ENCODE measurements at places on chromosomes 3 and 15.

GRCh38 chr3:144708437-144708836 is 736.8 kb downstream of the DIPK2A start:
- DNase-seq: no peak

- no peak for DNase-seq
Observed at GRCh38 chr3:28467414-28467813, 118.8 kb upstream of the AZI2 start.

GRCh38 chr3:124935264-124935663 is 713 bp upstream of the MUC13 start:
- DNase-seq: no peak

- no peak for DNase-seq
Observed at GRCh38 chr15:64619880-64620839, 155.2 kb downstream of the RBPMS2 start.

- DNase-seq: no peak
Observed at GRCh38 chr15:25177955-25178801, 223.4 kb downstream of the SNRPN start.

- DNase-seq: no peak
Observed at GRCh38 chr3:40873476-40873875, 325.8 kb upstream of the CTNNB1 start.

DNA sequence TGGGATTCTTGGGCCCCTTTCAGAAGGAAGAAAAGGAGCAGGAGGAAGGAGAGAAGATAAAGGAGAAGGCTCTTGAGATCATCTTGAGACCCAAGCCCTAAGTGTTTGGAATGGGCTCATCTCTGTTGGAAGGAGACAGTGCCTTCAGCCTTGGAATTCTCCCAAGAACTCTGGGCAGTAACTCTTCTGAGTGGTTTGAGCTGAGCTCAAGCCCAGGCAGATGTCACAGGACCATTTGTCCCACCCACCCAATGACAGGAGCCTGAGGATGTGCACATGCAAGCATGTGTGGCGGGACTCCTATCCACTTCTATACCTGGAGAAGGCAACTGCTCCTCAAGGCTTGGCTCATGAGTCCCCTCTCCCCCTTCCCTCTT is 14.6 kb upstream of the TMEM40 start:
- no peak for DNase-seq

DNA sequence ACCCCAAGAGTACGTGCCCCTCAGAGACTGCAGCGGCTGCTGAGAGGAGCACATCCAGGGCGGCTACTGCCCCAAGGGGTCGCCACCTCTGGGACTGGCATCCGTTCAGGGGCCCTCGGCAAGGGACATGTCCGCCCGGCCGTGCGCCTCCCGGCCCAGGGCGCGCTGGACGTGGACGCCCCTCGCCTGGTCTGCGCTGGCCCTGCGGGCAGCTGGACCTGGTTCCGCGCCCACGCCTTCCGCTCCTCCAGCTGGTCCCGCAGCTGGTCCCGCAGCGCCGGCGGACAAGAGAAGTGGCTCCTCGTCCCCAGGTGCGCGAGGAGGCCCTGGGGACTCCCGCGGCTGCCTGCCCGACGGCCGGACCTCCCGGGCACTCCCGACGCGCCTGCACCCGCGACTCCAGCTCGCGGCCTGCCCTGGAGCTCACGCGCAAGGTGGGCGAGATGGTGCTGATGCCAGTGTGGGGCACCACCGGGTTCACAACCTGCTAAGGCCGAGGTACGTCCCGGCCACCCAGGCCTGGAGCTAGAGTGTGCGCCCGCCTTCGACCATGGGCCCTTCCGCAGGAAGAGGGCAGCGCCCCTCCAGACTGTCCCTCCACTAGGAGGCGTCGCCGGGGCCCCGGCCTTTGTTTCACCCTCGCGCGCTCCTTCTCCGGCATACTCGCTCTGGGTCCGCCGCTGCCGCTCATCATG is 14.4 kb upstream of the GP9 start:
- no peak for DNase-seq

- DNase-seq: no peak
Observed at GRCh38 chr15:81161851-81162250, 27.8 kb downstream of the CFAP161 start.

- DNase-seq: no peak
Observed at GRCh38 chr3:2961576-2961975, 148.6 kb downstream of the IL5RA start.

DNA sequence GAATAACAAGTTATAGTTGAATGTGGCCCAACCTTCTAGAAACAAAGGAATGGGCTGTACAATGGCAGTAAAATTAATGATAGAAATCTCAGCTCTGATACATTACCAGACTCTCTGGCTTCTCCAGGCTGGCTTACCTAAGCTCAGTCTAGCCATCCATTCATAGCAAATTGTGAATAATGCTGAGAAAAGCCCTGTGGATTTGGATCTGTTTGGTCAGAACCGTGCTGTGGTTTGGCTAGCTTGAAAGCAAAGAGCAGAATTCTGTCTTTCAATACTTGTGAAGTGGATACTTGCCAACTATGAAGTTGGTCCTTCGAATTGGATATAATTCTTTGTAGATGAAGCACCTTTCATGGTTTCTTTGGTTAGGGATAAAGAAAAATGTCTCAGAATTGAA is 199.1 kb downstream of the EPHA3 start:
- DNase-seq: no peak

- DNase-seq: no peak
Observed at GRCh38 chr15:75663931-75664421, 16.3 kb downstream of the SNX33 start.

DNA sequence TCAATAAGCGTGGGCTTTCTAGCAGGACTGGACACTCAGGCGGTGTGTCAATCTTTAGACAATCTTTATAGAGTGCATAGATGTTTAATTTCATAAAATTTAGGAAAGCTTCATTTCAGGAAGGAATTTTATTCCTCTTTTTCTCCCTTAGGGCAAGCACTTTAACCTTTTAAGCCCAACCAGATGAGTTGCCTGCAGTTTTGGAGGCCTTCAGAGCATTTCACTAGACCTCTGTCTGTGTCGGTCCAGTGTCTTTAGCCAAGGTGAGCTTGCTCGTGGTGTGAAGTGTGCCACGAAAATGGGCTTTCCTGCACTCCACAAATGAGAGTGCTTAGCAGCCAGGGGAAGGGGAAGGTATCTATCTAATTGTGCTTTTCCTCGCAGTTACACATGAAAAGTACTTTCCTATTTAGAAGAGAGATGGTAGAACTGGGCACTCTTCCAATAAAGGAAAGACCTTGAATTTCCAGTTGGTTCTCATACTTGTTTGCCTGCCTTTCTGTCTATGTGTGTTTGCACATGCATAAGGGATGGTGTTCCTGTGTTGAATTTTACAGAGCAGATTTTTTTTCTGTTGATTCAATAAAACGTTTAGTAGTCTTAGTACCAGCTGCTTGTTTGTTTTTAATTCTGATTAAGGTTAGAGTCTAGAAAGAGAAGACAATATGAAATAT is 53.6 kb downstream of the FEZF2 start:
- DNase-seq: no peak

GRCh38 chr3:24042174-24043059 is 97.3 kb downstream of the NR1D2 start:
- no peak for DNase-seq

DNA sequence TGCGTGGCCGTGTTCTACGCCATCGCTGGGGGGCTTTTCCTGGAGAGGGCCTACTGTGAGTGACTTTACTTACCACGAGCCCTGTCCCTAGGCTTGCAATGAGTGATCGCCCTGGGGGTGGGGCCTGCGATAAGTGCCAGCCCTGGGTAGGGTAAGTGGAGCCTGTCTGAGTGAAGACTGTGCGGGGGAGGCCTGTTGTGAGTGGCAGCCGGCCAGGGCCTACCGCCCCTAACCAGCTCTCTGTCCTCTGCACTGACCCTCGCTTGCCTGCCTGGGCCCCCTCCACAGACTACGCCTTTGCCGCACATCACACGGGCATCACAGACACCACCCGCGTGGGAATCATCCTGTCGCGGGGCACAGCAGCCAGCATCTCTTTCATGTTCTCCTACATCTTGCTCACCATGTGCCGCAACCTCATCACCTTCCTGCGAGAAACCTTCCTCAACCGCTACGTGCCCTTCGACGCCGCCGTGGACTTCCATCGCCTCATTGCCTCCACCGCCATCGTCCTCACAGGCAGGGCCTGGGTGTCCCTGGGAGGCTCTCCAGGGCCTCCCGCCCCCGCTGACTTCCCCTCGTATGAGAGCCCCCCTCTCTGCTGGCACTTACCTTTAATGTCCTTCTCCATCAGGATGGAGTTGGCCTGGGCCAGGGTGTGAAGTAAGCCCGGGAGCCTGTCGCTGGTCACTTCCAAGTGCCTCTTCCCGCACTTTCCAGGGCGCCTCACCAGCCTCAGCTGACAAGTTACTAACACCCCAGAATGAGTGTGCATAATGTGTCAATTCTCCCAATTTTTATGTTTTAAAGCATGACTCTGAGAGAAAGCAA is 22.4 kb downstream of the DUOX1 start:
- DNase-seq: no peak

GRCh38 chr3:153600896-153601295 is 438.9 kb downstream of the RAP2B start:
- no peak for DNase-seq

DNA sequence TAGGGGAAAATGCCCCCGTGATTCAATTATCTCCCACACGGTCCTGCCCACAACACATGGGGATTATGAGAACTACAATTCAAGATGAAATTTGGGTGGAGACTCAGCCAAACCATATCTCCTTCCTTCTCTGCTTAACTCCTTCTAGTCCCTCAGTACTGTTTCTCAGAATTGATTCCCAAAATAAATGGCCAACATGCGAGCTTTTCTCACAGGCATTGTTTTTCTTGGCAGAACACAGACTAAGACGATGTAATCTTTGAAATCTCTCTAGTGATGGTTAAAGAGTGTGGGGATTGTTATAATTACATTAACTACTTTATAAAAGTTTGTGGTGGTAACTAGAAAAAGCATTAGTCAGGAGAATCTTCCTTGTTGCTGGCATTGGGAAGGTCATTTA is 366.5 kb downstream of the LPP start:
- DNase-seq: no peak

DNA sequence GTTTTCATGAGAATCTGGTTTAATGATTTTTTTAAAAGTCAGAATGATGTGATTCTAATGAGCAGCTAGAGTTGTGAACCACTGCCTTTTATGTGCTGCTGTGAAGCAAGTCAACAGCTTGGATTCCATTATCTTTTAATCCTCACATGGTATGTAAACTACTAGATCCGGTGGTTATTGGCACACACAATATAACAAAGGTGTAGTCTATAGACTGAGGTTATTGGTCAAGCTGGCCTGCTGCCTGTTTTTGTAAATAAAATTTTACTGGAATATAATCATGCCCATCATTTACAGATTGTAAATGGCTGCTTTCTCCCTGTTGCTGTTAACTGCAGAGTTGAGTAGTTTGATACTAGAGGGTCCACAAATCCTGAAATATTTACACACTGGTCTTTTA is 103.1 kb downstream of the OTOL1 start:
- DNase-seq: no peak

DNA sequence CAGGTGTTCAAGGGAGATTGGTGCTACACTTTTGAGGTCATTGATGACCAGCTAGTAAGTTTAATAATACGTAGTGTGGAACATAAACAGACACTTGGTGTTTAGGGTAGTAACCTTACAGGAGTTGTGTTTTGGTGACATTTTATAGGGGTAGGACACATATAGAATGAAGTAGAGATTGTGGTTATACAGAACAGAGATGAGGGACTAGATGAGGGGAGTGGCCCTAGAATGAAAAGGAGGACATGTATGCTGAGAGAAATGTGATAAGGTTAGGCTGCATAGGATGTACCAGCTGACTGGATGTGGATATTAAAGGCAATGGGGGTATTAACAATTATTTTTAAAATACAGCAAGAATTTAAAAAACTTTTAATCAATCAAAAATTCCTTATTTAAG is 8.0 kb downstream of the MBNL1 start:
- no peak for DNase-seq

- DNase-seq: no peak
Observed at GRCh38 chr15:91620229-91620628, 233.3 kb upstream of the SLCO3A1 start.

DNA sequence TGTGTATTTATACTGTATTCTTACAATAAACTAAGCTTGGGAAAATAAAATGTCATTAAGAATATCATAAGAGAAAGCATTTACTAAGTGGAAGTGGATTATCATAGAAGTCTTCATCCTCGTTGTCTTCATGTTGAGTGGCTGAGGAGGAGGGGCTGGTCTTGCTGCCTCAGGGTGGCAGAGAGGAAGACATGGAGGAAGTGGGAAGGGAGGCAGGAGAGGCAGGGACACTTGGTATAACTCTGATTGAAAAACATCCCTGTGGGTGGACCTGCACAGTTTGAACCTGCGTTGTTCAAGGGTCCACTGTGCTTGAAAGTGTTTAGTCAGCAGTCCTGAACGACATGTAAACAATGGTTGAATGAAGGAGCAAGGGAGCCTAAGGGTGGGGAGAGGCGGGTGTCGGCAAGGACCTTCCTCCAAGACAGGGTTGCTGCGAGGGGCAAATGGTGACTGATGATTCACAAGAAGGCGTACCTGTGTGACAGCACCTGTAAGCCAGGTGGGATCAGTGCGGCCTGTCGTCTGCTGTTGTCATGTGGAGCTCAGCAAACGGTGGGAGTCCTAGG is 103.8 kb upstream of the KLF13 start:
- no peak for DNase-seq

DNA sequence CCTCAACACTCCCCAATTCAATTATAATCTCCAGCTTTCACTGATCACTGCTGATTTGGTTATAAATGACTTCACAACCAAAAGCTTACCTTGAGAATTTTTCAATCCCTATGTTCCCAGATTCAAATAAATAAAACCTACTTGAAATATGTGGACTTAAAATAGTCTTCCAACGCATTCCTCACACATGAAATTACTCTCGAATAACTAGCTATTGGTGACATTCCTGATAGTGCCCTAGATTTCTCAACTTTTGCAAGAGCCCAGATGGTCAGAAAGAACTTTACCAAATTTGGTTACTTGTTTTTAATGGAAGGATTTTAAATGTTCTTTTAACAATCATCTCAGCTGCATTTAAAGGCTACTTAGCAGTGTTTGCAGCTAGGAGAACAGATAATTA is 605.5 kb downstream of the FHIT start:
- DNase-seq: no peak

DNA sequence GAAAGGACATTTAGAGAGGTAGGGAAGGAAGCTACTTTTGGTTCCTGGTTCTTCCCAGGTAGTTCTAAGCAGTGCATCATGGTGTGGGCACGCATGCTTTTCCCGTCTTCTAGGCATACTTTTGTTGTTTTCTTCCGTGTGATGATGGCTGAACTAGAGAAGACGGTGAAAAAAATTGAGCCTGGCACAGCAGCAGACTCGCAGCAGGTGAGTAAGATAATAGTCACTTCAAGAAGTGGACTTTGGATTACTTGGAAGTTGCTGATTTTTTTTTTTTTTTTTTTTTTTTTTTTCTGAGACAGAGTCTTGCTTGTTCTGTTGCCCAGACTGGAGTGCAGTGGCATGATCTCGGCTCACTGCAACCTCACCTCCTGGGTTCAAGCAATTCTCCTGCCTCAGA is 17.9 kb downstream of the FANCD2OS start:
- DNase-seq: no peak

GRCh38 chr3:149292666-149293065 is 40.8 kb downstream of the TM4SF18 start:
- no peak for DNase-seq

- no peak for DNase-seq
Observed at GRCh38 chr3:95464346-95464745, 1350.0 kb upstream of the EPHA6 start.

- no peak for DNase-seq
Observed at GRCh38 chr3:146218880-146219866, 31.7 kb downstream of the PLSCR4 start.

GRCh38 chr3:71597286-71597685 is 13.8 kb upstream of the FOXP1 start:
- DNase-seq: no peak

- no peak for DNase-seq
Observed at GRCh38 chr3:117404730-117405129, 695.2 kb downstream of the TUSC7 start.

- no peak for DNase-seq
Observed at GRCh38 chr15:33074942-33075341, 119.6 kb downstream of the FMN1 start.

Data from C1 segment of cervical spinal cord (tissue), 14 donors.